Brain microvascular endothelial cell (primary cell): ENCODE measurements at places on chromosomes 16 and 17.

GRCh38 chr17:30244853-30245385 lies 9.4 kb upstream of the SLC6A4 start:
- peak; percentile 79 for DNase-seq

- DNase-seq = peak; percentile 94
Observed at GRCh38 chr17:47229535-47230443, 20.6 kb downstream of the MYL4 start.

GRCh38 chr17:69997332-69997731 lies 77.7 kb upstream of the KCNJ16 start:
- peak; percentile 26 for DNase-seq

DNA sequence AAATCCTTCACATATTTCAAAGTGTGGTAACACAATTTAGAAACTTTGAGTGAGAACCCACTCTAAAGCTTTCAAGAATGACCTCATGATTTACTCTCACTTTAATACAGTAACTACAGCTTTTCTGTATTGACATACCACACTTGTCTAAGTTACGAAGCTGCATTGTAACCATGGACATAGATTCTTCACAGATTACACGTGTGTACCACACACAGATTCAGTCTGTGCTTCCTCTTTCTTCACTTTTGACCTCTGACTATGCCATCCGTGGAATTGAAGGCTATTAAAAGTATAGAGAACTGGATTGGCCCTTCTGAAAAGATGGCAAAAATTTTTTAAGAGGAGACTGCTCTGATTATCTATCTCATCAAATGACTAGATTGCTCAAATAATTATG lies 172.7 kb downstream of the TANC2 start:
- DNase-seq = no peak

GRCh38 chr17:67993998-67994361 lies 2.3 kb downstream of the C17orf58 start:
- no peak for DNase-seq

- DNase-seq = no peak
Observed at GRCh38 chr17:57377094-57377493, 120.8 kb downstream of the MSI2 start.

DNA sequence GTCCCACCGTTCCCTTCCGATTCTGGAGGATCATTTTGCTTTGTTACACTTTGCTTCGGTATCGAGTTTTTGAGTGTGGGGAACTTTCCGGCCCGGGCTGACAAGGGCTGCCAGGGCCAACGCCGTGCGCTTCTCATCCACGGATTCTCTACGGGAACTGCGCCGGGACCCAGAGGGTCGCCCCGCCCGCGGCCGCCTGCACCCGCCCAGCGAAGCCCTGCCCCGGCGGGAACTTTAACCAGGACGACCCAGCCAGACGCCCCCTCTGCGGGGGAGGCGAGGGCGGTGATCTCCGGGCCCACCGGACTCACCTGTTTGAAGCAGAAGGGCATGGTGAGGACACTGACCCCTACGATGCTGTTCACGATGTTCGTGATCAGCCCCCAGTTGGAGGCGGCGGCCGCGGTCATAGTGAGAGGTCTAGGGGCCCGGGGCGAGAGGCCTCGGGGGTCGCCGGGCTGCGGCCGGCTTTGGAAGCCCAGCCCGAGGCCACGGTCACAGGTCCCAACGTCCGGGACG lies 536 bp downstream of the SLC38A10 start:
- peak; percentile 3 for DNase-seq

- DNase-seq = no peak
Observed at GRCh38 chr17:66032082-66032712, 159.7 kb downstream of the CEP112 start.

DNA sequence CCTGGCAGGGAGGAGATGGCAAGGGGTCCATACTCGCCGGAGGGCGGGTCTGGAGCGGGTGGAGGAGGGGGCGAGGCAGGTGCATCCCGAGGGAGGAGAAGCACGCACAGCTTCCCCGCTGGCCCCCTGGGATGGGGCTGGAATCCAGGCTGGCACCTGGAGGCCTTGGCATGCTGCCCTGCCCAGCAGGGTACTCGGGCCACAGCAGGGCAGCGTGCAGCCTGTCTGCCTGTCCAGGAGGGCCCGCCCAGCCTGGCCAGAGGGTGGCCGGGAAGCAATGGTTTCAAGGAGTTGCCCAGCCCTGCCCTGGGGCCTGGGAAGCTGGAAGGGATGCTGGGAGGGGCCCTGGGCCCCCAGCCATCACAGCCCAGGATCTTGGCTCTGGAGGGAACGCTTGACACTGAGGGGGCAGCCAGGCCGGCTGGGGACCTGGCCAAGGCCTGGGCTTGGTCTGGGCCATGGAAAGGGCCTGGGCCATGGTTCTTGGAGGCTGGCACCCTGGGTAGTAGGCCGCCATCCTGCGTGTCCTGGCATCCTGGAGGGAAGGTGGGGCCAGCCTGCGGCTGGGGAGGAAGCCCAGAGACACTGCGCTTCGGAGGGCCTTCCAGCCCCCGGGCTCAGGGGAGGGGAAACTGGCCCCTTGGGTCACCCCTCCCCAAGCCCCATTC lies 1.1 kb downstream of the GLIS2 start:
- DNase-seq = no peak

DNA sequence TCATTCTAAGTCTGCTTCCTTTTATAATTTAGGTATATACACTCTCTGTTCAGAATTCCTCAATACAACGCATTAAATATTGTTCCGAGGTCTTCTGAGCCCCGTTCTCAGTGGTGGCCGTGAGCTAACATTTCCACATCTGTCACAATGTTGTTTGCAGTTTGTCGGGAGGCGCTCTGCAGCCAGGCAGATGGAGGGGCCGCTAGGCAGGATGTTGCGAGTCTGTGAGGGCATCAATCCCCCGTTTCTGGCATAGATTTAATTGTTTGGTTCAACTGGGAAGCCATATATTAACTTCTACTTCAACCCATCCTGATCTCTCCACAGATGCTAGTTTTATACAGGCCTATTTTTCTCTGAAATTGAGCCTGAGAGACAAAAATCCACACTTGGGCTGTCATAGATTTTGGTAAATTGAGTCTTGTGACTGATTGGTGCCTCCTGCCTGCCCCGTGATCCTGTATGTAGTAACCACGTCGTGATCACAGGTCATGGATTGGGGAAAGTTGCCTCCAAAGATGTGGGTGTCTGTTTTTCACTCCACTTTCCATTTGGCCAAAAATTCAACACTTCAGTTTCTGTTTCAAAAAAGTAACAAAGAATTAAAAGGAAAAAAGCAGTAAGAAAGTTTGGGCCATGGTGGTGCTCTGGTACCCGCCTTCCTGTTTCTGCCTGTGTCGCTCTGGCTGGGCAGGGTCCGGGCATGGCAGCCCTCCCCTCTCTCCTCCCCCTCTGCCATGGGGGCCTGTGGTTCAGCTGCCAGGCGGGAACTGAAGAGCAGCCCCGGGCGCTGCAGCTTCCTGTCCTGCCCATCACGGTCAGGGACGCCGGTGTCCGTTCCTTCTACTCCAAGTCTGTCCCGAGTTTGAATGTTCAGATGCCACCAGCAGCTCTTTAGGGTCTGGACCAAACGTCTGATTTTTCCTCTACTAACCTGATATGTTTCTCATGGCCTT lies 41.5 kb downstream of the RPTOR start:
- DNase-seq = no peak

- DNase-seq = no peak
Observed at GRCh38 chr17:74945543-74945942, 9.8 kb downstream of the OTOP3 start.

DNA sequence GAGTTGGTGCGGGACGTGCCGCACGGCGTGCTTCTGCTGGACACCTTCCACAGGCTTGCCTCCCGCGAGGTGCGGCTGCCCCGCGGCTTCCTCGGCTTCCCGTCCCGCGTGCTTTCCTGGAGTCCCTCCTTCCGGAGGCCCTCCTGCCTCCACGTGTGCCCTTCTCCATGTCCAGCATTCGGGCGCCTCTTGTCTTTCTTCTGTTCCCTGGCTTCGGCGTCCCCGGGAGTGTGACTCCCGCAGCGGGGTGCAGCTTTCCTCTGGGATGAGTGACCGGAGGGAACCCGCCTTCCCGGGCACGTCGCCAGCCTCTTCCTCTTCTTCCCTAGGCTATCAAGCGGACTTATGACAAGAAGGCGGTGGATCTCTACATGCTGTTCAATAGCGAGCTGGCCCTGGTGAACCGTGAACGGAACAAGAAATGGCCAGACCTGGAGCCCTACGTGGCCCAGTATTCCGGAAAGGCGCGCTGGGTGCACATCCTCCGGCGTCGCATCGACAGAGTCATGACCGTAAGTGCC lies 23.0 kb downstream of the DNAH2 start:
- DNase-seq = no peak

GRCh38 chr17:82238472-82239201 lies 9.8 kb downstream of the SLC16A3 start:
- DNase-seq = peak; percentile 85

DNA sequence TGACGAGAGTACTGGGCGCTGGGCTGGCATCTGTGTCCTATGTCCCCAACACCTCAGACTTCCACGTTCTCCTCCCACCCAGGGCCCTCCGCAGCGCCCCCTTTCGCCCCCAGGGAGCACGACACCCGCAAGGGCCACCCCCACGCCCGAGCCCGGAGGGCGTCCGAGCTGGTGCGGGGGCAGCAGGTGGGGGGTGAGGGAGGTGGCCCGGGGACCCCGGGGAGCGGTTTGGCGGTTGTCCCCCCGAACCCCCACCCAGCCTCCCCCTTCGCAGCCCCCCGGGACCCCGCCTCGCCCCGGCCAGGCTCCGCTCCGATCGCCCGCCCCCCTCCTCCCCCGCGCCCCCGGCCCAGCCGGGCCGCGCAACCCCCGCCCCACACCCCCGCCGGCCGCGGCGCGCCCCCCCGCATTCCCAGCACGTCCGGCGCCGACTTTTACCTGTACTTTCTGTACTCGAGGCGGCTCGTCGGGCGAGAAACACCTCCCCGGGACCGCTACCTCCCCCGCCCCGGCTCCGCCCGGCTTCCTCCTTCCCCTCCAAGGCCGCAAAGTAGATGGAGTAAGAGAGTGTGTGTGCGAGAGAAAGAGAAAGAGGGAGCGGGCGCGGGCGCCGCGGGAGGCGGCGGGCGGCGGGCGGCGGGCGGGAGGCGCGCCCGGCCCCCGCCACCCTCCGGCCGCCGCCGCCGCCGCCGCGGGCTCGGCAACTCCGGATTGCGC lies 901 bp downstream of the CDYL2 start:
- DNase-seq = no peak

GRCh38 chr17:68238871-68239253 lies 9.0 kb upstream of the AMZ2 start:
- no peak for DNase-seq

DNA sequence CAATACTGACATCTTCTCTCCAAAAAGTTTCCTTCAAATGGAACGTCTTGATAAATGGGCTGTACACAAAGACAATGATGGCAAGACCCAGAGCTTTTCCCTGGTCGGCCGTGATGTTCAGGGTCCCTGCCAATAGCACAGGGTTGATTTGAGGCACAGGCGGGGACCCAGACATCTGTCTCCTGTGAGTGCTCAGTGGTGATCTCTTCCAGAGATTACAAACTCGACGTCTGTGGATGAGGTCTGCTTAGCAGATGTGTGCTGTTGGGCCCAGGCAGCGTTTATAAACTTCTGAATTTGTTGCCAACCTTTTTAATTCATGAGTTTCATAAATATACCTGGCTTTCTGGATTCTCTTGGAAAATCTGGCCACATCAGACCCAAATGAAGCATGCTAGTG lies 14.9 kb downstream of the CPPED1 start:
- no peak for DNase-seq

DNA sequence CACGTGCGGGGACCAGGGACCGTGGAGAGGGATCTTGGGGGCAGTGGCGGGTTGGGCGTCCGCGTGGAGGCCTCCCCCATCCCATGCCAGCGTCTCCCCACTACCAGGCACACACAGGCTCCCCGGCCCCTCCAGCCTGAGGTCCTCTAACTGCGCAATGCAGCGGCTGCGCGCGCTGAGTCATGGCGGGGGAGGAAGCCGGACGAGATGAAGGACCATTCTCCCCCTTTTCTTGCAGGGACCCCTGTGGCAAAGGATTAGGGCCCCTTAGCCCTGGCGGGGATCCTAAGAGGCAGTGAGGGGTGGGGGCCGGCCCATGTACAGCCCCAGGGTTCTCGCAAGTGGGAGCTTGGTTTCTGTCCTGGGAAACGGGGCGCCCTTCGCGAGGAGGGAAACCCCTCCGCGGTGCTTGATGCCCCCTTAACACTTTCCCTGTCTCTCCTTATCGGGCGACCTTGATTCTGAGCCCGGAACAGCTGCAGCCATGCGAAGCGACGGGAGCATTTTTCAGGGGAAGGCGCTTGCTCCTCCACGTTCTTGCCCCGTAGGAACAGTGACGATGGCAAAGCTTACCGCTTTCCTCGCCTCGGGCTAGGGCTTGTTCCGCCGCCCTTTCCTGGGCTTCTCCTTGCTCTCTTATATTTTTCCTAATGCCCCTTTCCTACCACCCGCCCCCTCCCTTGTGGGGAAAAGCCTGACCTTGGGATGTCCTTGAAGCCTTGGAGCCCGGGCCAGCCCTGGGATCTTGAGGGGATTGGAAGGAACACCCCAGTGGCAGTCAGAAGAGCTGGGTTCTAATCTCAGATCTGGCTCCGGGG lies 592 bp downstream of the ALDOA start:
- DNase-seq = peak; percentile 61

GRCh38 chr17:50594128-50594823 lies 33.8 kb downstream of the CACNA1G start:
- DNase-seq = no peak

- DNase-seq = no peak
Observed at GRCh38 chr17:79608624-79608959, 2.3 kb downstream of the RBFOX3 start.

DNA sequence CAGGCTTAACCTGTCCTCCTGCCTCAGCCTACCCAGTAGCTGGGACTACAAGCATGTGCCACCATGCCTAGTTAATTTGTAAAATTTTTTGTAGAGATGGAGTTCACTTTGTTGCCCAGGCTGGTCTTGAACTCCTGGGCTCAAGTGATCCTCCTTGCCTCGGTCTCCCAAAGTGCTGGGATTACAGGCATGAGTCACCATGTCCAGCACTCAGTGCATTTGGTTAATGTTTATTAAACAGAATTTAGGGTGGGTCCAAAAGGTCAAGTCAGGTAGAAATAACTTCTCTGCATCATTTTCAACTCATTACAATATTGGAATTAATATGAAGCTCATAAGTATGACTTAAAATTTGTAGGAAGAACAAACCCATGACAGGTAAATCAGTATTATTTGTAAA lies 55.7 kb downstream of the RHOT1 start:
- no peak for DNase-seq

- no peak for DNase-seq
Observed at GRCh38 chr17:50608700-50609379, 25.8 kb upstream of the ABCC3 start.

GRCh38 chr16:8943966-8944759 lies 19.5 kb downstream of the USP7 start:
- no peak for DNase-seq

DNA sequence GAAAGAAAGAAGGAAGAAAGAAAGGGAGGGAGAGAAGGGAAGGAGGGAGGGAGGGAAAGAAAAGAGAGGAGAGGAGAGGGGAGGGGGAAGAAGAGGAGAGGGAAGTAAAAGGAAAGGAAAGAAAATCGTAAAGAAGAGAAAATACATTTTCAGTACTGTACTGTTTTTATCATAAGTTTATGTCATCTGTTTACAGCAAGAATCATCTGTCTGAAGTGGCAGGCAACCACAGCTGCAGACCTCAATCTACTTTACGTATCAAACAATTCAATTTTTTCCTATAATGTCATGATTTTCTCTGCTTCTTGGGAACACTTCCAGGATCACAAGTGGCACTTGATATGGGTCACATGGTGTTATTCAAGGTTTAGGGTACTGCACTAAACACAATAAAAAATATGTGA lies 58.3 kb downstream of the USP32 start:
- no peak for DNase-seq
